ENCODE measurements at places on chromosomes 1 and 21. TPM values are rescaled to one million over a fixed set of nuclear protein-coding genes. Genes with fewer than 3 reads are reported as not detected.

- H3K36me3 ChIP-seq = no peaks in the 10 kb centered on the region
- DNase-seq = no peak
- H3K4me3 ChIP-seq = no peak overlapping the region
- H3K27ac ChIP-seq = no peak overlapping the region
- no peaks in the 10 kb centered on the region for H3K4me1 ChIP-seq
Measured at GRCh38 chr1:185774394-185774793, 40.2 kb downstream of the HMCN1 start.

DNA sequence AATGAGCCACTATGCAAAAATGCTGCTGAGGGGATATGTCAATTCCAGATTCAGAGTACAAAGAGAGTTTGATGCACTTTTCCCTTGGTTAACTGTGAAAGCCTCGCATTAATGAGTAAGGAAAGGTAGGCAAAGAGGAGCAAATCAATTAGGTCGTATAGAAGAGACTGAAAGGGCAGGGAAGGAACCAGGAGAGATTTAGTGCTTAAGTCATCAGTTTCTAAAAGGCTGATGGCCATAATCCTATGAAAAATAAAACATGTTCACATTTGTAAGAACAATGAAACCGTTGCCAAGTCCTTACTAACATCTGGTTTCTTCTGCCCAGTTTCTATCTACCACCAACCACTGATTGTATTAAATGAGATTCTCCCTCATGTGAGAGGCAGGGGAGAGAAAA, 118.4 kb upstream of the PALMD start:
- H3K4me3 ChIP-seq = no peak overlapping the region
- no peak overlapping the region for H3K27ac ChIP-seq
- no peaks in the 10 kb centered on the region for H3K4me1 ChIP-seq
- H3K27me3 ChIP-seq = peaks cover 7% of the 10 kb centered on the region
- no peak for DNase-seq

DNA sequence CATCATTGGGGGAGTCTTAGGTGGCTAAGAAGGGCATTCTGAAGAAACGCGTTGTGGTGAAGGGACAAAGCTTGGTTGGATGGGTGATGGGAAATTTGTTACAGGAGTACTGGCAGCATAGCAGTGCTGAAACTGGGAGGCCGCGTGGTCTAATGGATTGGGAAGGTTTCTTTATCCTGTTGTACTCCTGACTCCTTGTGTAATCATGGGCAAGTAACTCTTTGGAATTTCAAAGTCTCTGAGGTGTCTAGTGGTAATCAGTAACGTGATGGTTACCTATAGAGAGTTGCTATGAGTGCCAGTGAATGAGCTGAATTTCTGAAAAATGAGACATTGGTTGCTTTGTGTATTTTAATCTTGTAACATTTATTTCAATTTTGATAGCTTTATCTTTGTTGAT, 18.5 kb downstream of the DONSON start:
- peaks cover 31% of the 10 kb centered on the region for H3K36me3 ChIP-seq
- no peak overlapping the region for H3K4me3 ChIP-seq
- DNase-seq = no peak

DNA sequence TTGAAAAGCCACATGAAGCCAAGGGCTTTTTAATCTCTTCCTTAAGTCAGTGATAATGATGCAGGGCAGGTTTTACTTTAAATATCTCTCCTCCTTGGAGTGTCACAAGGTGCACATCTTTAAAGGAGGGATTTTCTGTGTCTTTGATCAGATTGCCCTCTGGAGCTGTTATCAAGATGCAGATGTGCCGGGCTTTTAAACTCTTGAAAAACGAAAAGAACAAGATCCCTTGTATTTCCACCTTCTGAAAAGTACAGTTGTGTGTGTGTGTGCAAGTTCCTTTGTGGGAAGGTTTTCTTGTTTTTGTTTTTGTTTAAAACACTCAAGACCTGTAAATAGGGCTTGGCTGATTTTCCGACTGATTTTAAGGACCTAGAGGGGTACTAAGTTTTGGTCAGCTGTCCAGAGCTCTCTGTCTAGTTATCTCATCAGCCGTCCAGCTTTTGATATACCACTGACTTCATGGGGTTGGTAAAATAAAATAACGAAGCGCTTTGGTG, 1.6 kb downstream of the MARK1 start:
- no peaks in the 10 kb centered on the region for H3K36me3 ChIP-seq
- H3K4me3 ChIP-seq = peak overlapping the region; percentile 52
- no peak for DNase-seq

GRCh38 chr1:85339656-85340399, 63.4 kb upstream of the BCL10 start:
- peaks cover 2% of the 10 kb centered on the region for H3K4me1 ChIP-seq
- H3K27ac ChIP-seq = no peak overlapping the region
- no peak for DNase-seq
- H3K36me3 ChIP-seq = no peaks in the 10 kb centered on the region

GRCh38 chr1:202176949-202177927, 16.4 kb upstream of the LGR6 start:
- H3K4me1 ChIP-seq = no peaks in the 10 kb centered on the region
- no peaks in the 10 kb centered on the region for H3K27me3 ChIP-seq
- H3K4me3 ChIP-seq = no peak overlapping the region

DNA sequence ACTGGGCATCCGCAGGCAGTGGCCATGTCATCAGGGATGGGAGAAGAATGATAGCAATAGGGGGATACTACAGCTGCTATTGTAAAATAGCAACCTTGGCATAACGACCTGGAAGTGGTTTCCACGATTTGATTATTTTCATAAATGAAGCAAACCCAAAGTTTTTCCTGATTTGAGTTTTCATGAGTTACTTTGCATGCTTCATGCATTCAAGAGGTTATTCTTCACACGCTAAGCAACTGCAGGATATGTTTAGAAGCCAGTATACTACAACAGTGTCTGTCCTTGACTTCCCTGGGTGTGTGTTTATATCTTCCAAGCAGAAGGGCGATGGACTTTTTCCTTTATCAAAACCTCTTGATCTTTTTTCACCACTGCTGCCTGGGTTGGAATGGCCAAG, 281.1 kb upstream of the DUSP10 start:
- DNase-seq = no peak
- no peak overlapping the region for H3K27ac ChIP-seq
- no peaks in the 10 kb centered on the region for H3K36me3 ChIP-seq

DNA sequence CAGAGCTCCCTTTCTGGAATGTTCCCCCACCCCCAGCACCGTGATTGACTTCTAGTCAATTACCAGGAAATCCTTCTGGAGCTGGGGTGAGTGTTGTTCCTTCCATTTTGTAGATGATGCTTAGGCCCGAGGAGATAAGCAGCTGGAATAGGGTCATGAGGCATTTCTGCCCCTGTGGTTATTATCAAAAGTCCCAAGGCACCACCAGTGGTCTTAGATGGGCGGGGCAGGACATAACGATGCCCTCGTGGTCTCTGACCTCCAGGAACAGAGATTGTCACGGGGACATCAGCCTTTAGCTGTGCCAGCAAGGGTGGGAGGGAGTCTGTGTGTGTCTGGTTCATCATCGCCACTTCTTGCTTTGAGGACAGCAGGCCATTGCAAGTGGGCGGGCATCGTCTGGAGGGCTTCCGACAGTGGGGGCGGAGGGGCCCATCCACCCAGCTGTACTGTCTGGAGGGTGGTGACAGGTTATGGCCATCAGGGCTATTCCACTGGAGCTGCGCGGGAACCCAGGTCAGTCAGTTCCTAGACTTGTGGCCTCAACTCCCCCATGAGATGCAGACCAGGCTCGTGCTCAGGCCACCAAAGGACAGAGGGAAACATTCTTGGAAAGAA, 22.6 kb downstream of the TNFRSF8 start:
- no peak overlapping the region for H3K4me3 ChIP-seq
- DNase-seq = no peak

DNA sequence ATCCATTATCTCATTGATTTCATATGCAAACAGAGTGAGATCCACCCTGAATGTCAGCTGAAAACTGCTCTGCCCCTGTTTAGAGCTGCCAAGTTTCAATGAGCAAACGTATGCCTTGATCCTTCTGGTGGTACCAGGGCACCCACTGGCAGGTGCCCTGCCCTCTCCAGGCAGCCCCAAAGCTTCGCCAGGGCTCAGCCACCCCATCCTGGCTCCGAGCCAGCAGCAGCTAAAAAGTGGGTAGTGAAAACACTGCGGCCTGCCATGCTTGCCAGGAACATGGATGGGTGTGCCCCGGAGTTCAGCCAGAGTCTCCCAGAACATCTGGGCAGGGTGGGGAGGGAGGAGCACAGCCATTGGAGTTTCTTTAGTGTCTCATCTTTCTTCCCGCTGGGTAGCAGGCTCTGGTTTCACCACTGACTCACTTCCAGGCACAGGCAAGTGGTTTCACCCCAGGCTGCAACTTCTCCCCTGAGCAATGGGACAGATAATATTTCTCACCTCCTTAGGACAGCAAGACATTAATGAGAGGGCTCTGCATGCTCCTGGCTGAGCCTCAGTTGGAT, 8.1 kb upstream of the LMX1A start:
- no peak overlapping the region for H3K27ac ChIP-seq
- DNase-seq = no peak
- no peaks in the 10 kb centered on the region for H3K36me3 ChIP-seq
- H3K27me3 ChIP-seq = peaks cover 43% of the 10 kb centered on the region

DNA sequence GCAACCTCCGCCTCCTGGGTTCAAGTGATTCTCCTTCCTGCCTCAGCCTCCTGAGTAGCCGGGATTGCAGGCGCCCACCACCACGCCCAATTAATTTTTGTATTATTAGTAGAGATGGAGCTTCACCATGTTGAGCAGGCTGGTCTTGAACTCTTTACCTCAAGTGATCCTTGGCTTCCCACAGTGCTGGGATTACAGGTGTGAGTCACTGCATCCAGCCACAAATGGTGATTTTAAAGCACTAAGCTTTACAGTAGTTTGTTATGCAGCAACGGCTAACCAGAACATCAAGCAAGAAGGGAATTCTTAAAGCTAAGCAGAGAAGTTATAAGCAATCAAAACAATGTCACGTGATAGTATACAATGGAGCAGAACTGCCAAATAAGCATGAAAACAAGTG, 65.7 kb downstream of the NVL start:
- H3K4me1 ChIP-seq = peaks cover 32% of the 10 kb centered on the region
- DNase-seq = no peak
- H3K27ac ChIP-seq = no peak overlapping the region
- no peak overlapping the region for H3K4me3 ChIP-seq

GRCh38 chr1:905071-905749, 18.5 kb upstream of the SAMD11 start:
- H3K4me3 ChIP-seq = peak overlapping the region; percentile 53
- peaks cover 3% of the 10 kb centered on the region for H3K4me1 ChIP-seq
- no peaks in the 10 kb centered on the region for H3K36me3 ChIP-seq
- H3K27me3 ChIP-seq = peaks cover 36% of the 10 kb centered on the region

GRCh38 chr1:2548068-2548589, 8.0 kb upstream of the TNFRSF14 start:
- H3K27me3 ChIP-seq = no peaks in the 10 kb centered on the region
- peaks cover 10% of the 10 kb centered on the region for H3K4me1 ChIP-seq
- no peaks in the 10 kb centered on the region for H3K36me3 ChIP-seq
- H3K4me3 ChIP-seq = peak overlapping the region; percentile 91
- peak overlapping the region; percentile 96 for H3K27ac ChIP-seq
- peak; percentile 88 for DNase-seq

GRCh38 chr1:197955486-197956394, 38.6 kb downstream of the LHX9 start:
- H3K27ac ChIP-seq = no peak overlapping the region
- H3K4me3 ChIP-seq = no peak overlapping the region
- H3K4me1 ChIP-seq = peaks cover 8% of the 10 kb centered on the region

DNA sequence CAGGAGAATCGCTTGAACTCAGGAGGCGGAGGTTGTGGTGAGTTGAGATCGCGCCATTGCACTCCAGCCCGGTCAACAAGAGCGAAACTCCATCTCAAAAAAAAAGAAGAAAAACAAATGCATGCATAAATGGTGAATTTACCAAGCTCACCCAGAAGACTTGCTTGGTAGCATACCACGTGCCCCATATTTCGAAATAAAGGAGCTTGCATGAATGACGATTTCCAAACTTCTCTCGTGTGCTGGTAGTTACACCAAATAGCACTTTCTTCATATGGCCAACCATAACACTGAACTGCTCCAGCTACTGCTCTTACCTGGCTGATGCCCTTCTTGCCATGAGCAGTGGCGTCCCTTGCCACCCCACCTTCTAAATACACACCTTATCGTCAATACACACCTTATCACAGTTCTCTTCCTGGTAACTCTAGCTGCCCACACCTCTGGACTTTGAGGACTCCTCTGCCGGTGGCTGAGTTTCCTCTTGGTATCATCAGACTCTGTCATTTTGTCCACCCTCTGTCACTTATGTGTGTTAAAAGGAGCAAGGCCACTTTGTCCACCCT, 2.8 kb downstream of the DOP1B start:
- no peak overlapping the region for H3K4me3 ChIP-seq
- no peak overlapping the region for H3K27ac ChIP-seq
- no peaks in the 10 kb centered on the region for H3K27me3 ChIP-seq
- peaks cover 24% of the 10 kb centered on the region for H3K4me1 ChIP-seq

DNA sequence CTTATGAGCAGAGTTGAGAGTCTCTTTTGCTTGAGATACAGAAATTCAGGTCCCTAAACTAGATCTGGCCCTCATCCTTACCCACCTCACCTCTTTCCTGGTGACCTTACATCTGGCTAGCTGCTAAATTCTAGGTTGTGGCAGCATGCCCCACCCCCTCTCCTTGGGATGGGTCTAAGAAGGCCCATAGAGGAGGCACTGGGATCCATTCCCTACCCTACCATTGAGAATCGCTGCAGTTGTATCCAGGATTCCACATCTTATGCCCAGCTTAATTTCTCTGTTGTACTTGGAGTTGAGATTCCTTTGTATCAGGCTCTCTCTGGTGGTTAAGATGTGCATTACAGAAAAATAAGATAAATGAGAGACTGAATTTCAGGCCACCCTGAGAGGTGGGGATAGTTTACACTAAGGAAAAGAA, 9.5 kb upstream of the TMEM39B start:
- peaks cover 18% of the 10 kb centered on the region for H3K4me1 ChIP-seq
- peak overlapping the region; percentile 7 for H3K27ac ChIP-seq
- H3K36me3 ChIP-seq = peaks cover 10% of the 10 kb centered on the region
- H3K27me3 ChIP-seq = no peaks in the 10 kb centered on the region
- no peak overlapping the region for H3K4me3 ChIP-seq
- DNase-seq = no peak

DNA sequence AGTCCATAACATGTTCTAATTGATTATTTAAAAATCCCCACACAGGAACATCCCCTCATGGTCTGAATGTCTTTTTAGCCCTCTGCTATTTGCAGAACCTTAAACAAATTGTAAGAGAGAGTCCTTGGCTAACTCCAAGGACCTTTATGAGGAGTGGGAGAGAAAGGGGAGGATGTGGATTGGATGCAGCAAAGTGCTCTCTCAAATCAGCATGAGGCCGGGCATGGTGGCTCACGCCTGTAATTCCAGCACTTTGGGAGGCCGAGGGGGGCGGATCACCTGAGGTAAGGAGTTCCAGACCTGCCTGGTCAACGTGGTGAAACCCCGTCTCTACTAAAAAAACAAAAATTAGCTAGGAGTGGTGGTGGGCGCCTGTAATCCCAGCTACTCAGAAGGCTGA, 154.8 kb downstream of the TGFB2 start:
- no peak overlapping the region for H3K27ac ChIP-seq
- no peak overlapping the region for H3K4me3 ChIP-seq
- H3K36me3 ChIP-seq = no peaks in the 10 kb centered on the region
- no peak for DNase-seq

- H3K27ac ChIP-seq = no peak overlapping the region
- H3K4me3 ChIP-seq = no peak overlapping the region
- H3K4me1 ChIP-seq = peaks cover 3% of the 10 kb centered on the region
Measured at GRCh38 chr1:90969241-90969640, 52.6 kb downstream of the ZNF644 start.

The WDR4 gene
- total RNA-seq = 27.2 TPM

The NPPA gene
- total RNA-seq = not detected

The NUF2 gene
- total RNA-seq = 50.6 TPM

The SH2D5 gene
- total RNA-seq = 0.11 TPM

The NBPF6 gene
- total RNA-seq = not detected

The LMX1A gene
- total RNA-seq = not detected

The LCE1E gene
- not detected for total RNA-seq

The TMPRSS2 gene
- not detected for total RNA-seq

The GBP1 gene
- total RNA-seq = 150 TPM

The CLK2 gene
- total RNA-seq = 112 TPM

The GPX7 gene
- total RNA-seq = 13.9 TPM
